ENCODE measurements at places on chromosomes 1 and 21.

DNA sequence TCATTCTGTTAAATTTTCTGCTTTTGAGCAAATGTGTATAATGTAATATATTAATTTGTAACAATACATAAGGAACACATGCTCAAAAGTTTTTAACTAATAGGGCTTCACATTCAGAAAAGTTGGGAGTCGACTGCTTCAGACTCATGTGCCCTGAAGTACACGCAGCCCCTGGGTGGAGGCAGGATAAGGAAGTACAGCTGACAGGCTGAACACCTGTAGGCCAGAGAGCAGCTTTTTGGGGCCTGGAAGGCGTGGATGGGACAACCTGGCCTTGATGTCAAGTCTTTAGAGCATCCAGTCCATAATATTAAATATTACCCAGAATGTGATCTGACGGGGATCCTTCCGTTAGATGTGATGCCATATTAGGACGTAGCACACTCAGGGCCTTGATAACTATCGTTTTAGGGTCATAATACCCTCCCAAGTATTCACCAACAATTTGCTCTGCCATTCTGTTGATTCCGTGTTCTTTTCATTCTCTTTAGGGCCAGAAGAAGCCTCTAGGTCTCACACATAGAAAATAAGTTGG is 485.2 kb downstream of the SIPA1L2 start:
- DNase-seq: no peak

DNA sequence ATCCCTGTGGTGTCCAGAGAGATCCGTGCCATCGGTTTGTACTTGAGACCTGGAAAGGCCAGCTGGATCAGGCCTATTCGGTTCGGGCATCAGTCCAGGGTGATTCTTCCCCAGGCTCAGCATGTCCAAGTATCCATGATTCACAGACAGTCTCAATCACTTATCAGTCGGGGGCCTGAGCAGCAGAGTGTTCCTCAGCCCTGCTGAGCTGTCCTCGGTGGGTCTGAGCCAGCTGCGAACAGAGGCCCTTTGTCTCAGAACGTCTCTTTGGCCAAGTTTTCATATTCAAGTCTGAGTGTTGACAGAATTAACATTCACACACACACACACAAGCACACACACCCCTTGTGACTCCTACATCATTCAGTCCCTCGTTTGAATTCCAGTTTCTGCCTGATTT is 33.4 kb upstream of the OSBPL9 start:
- DNase-seq: no peak

- DNase-seq: no peak
Measured at GRCh38 chr1:2363847-2364513, 27.4 kb downstream of the MORN1 start.

- DNase-seq: no peak
Measured at GRCh38 chr1:117013309-117013858, 11.8 kb downstream of the CD101 start.

DNA sequence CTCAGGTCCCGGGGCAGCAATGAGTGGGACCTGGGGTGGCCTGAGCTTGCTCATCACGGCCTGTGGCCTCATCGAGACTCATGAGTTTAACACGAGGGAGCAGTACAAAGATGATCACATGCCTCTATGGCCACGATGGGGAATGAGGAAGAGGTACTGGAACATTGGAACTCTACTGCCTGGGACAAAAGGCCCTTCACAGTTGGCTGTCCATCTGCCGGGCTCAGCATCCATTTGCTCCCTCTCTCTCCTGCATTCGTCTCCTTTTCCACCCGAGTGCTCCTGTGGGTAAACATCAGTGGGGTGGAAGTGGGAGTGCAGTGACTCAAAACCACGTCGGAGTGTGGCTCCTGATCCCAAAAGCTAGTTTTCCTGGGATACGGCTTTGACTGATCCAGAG is 124.9 kb downstream of the KAZN start:
- no peak for DNase-seq

DNA sequence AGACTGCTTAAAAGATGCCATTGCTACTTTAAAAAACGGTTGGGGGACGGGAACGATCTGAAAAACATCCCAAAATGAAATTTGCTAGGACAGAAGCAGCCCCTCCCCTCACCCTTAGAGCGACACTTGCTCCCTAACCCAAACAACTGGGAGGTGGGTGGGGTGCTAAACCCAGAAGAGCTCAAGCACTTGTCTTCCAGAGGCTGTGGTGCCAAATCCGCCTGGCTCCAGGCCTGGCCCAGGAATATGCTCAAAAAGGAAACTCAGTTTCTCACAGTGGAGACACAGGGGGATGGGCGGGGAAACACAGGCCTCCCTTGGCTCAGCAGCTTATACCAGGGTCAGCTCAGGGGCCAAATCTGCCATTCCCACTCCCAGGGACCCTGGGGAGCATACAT is 644 bp upstream of the PBXIP1 start:
- no peak for DNase-seq

- DNase-seq: no peak
Measured at GRCh38 chr1:226708967-226709396, 30.1 kb downstream of the ITPKB start.

DNA sequence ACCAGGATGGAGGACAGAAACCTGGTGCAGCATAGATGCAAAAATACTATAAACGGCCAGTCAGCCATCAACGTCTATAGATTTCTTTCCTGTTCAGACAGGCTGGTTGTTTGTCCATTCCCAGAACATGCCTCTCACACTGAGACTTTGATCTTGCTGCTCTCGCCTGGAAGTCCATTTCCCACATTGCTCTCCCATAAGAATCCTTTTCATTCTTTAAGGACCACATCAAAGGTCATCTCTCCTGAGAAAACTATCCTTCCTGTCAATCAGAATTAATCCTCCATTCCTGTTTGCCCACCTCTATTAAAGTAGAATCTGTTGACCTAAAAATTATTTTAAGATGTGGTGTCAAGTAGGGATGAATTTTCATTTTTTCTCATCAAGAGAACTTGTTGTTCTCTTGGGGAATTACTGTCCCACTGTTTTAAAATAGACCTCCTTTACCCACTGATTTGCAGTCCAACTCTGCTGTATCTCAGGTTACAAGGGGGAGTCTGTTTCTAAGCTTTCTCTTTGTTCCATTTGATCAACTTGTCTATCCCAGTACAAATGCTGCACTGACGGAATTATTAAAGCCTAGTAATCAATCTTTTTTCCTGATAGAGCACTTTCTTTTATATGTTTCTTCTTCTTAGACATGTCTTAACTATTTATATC is 172.7 kb downstream of the PATJ start:
- DNase-seq: no peak

DNA sequence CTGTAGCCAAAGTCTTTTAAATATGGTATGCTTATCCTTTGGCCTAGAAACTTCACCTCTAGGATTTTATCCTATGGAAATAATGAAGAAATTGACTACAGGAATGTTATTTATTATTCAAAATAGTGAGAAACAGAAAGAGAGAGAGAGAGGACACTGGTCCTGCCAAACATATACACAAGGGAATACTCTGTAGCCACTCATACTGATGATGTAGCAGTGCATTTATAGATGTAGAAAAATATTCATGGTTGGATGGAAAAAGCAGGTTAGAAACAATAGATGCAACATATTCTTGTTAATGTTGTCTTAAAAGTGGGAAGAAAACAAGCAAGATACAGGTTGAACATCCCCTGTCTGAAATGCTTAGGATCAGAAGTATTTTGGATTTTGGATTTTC is 22.2 kb upstream of the EPHB2 start:
- DNase-seq: no peak

GRCh38 chr1:37100310-37100709 is 66.0 kb upstream of the GRIK3 start:
- DNase-seq: no peak

DNA sequence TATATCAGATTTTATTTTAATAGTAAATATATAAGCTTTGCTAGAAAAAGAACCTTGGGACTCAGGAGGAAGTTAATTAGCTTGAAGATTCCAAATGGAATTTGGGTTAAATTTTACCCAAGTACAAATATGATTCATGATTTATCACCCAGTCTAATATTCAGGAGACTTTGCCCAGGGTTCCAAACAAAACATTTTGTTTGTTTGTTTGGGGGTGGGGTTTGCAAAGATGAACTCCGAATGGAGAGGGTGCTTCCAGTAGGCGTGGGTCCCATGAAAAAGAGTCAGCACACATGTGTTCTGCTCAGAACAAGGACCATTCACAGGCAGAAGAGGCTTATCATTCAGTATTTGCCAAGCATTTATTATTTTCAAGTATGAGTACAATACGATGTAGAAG is 23.5 kb downstream of the KCNT2 start:
- DNase-seq: no peak

DNA sequence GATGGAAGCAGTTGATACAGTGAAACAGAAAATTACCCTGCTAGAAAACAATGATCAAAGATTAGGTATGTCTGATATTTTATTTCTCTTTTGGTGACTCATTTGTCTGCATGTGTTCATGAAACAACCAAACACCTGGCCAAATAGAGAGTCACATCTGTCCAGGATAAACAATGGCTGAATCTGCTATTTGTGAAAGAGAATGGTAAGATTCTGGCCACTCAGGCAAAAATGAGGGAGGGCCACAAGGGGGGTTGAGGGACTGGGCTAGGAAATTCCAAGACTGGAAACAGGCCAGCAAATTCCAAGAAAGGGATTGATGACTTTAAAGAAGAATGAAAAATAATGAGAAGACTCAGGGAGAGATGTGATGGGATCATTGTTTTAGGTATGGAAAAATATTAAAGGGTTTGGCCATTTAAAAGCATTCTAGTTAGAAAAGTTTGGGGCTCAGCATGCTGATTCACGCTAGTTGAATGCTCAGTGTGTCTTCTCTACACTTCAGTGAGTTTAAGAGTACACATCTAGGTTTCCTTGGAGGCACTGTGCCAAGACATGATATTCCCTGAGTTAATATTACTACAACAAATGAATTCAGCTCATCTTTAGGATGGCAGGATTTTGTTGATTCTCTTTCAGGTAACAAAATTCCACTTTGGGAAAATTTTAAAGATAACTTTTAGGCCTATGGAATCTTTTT is 44.9 kb downstream of the TRAF5 start:
- DNase-seq: no peak

DNA sequence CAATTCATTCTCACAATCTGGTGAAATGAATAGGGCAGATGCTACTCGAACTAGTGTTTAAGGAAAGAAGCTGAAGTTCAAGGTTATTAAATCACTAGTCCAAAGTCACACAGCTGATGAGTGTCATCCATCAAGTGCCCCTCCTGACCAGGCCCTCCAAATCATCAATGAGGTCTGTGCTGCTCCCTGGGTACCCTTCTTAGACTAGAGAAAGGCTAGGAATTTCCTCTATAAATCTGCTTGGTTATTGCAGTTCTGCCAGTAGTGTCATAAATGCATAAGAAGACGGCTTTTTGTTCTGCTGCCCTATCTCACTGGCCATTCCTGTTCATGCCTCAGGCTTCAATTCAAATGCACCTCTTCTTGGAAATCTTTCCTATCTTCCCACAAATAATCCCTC is 5.5 kb upstream of the KRTAP21-1 start:
- DNase-seq: no peak

DNA sequence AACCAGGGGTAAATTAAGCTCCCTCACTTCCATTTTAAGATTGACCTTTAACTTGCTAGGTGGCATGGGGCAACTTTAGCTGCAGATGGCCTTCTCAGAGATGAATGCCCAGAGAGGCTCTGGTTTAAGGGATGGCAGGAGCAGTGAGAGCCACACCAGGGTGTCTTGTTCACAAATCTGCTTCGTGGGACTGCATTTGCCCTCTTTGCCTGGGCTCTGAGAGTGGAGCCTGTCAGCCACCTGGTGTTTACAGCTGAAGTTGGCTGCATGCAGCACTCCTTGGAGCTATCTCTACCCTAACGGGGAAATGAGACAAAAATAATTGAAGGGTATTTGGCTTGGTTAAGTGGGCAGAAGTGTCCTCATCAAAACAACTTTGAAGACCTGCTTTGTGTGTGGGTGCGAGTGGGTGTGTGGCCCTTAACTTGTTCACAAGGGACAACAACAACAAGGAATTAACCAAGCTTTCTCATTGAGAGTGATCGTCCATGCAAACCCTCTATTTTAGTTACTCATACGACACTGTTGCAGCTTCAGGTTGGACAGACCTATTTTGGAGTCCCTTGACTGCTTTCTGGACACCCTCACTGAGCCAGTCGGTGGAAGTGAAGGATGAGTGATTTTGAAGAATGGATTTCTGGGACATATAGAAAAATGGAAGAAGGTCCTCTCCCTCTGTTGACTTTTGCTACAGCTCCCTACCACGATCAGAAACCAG is 29.8 kb downstream of the PGM1 start:
- no peak for DNase-seq

DNA sequence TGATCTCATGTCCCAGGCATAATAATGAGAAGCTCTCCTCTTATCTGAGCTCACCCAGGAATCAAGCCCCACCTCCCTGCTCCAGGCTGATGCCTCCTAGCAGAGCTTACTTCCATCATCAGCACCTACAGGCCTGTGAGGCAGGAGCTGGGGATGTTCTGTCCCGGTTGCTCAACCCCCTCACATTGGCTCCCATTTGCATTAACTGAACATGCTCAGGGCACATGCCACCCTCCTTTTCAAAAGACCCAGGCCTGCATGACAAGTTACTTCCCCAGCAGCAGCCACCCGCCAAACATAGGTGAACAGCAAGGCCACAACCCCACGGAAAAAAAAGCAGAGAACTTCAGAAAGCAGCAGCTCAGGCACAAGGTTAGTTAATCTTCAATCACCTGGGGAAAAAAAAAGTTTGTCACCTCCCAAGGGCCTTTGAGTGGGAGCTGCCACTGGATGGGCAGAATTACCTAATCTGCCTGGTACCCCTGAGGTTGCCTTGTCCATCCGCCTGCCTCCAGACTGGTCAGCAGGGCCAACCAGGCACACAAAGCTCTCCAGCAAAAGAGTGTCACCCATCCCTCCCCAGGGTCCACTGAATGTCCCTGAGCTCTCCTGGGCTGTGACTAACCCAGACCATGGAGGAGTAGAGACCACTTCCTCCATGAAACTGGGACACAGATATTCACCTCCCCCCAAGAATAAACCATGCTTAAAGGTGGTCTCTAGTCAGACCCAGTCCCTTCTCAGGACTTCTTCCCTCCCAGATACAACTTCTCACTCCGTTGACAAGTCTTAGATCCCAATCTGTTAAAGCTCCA is 4.4 kb downstream of the KCNN3 start:
- peak; percentile 25 for DNase-seq

DNA sequence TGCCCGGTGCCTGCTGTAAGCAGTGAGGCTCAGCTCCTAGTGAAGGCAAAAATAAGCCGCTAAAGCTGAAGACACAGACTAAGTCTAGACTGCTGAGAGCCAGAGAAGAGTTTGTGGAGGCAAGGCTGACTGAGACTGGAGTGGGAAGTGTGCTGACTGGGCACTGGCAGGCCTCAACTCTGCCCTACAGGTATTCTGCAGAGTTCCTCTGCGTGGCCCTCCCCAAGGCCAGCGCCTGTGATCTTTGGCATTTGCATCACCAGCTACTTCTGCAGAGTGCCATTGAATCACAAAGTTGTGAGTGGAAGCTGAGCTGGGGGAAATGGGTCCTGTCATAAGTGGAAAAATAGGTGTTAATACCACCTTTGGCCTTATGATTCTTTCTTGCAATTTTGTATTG is 905.7 kb downstream of the PLA2G4A start:
- DNase-seq: no peak
